Activated naive CD4-positive, alpha-beta T cell treated with anti-CD3 and anti-CD28 coated beads for 36 hours (primary cell): ENCODE measurements at places on chromosomes 2 and 18. TPM values are rescaled to one million over a fixed set of nuclear protein-coding genes. Genes with fewer than 3 reads are reported as not detected.

AQP12B gene
- total RNA-seq: not detected

ANKRD53 gene
- not detected for total RNA-seq

DNA sequence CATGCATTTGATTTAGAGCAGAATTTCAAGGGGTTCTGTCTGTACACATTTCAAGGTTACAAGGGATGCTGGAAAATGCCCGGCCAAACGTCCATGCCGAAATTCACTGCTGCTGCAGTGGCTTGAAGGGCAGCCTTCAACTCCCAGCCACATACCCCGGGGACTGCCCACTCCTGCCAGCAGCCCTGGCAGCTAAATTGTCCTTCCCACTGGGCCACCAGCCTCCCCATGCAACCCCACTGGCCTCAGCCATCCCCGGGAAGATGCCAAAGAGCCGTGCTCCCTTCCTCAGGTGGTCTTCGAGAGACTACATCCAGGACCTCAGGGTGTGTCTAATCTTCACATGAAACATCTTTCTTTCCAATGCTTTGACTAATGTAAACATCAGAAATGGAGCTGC is 478.7 kb upstream of the MYT1L start:
- H3K27me3 ChIP-seq: no peaks in the 10 kb centered on the region
- no peak for DNase-seq
- no peak overlapping the region for H3K4me3 ChIP-seq
- no peaks in the 10 kb centered on the region for H3K36me3 ChIP-seq

- H3K36me3 ChIP-seq: peaks cover 22% of the 10 kb centered on the region
- H3K4me3 ChIP-seq: no peak overlapping the region
- no peak for DNase-seq
- no peak overlapping the region for H3K27ac ChIP-seq
- H3K4me1 ChIP-seq: peaks cover 17% of the 10 kb centered on the region
Measured at GRCh38 chr2:60957643-60958042, 59.9 kb upstream of the PEX13 start.

ABCG5 gene
- total RNA-seq: not detected

GRCh38 chr2:199991691-199992090 is 36.3 kb downstream of the MAIP1 start:
- no peak overlapping the region for H3K4me3 ChIP-seq
- DNase-seq: no peak
- H3K27ac ChIP-seq: no peak overlapping the region
- no peaks in the 10 kb centered on the region for H3K27me3 ChIP-seq
